ENCODE measurements at places on chromosomes 12 and 14.

DNA sequence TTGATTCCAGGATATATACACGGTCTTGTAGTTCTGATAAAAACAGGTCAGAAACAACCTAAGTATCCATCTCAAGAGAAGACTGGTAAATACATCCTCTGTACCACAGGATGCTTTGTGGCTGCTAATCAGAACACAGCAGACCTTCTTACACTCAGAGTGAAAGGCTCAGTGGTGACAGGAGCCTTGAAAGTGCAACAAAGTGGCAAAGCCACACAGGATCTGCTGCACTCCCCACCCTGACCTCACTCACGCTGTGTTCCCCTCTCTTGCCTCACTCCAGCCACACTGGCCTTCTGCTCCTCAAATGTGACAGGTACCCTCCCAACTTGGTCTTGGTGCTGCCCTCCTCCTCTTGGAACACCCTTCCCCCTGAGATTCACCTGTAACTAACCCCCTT, 98.1 kb upstream of the GRIP1 start:
- peak overlapping the region; percentile 37 for H3K4me3 ChIP-seq
- no peaks in the 10 kb centered on the region for H3K36me3 ChIP-seq
- no peak overlapping the region for H3K27ac ChIP-seq
- peak; percentile 79 for DNase-seq

- DNase-seq = no peak
- H3K36me3 ChIP-seq = no peaks in the 10 kb centered on the region
- H3K27ac ChIP-seq = no peak overlapping the region
- peaks cover 7% of the 10 kb centered on the region for H3K4me1 ChIP-seq
Measured at GRCh38 chr12:10663869-10664268, 10.0 kb downstream of the STYK1 start.

GRCh38 chr12:47989666-47990065, 14.6 kb downstream of the COL2A1 start:
- H3K27ac ChIP-seq = no peak overlapping the region
- peaks cover 30% of the 10 kb centered on the region for H3K27me3 ChIP-seq
- H3K36me3 ChIP-seq = no peaks in the 10 kb centered on the region
- DNase-seq = no peak

GRCh38 chr14:21201732-21202462, 46.0 kb upstream of the OR5AU1 start:
- no peaks in the 10 kb centered on the region for H3K36me3 ChIP-seq
- no peak overlapping the region for H3K4me3 ChIP-seq
- H3K4me1 ChIP-seq = peaks cover 6% of the 10 kb centered on the region

DNA sequence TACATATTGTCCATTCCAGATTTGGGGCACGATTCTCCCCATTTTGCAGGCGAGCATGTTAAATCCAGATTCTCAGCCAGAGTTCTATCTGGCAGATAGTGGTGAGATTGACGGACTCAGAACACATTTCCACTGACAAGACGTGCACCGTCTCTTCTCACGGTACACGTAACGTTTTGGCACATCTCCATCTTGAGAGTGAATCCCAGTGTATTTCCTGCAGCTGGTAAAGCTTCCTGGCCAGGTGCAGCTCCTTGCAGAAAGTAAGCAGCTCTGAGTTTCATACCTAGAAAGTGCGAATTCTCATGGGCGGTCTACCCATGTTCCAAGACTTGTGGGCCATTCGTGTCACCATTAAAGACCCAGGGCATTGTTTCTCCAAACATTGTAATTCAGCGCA, 102.6 kb downstream of the TSPAN9 start:
- no peak overlapping the region for H3K4me3 ChIP-seq

DNA sequence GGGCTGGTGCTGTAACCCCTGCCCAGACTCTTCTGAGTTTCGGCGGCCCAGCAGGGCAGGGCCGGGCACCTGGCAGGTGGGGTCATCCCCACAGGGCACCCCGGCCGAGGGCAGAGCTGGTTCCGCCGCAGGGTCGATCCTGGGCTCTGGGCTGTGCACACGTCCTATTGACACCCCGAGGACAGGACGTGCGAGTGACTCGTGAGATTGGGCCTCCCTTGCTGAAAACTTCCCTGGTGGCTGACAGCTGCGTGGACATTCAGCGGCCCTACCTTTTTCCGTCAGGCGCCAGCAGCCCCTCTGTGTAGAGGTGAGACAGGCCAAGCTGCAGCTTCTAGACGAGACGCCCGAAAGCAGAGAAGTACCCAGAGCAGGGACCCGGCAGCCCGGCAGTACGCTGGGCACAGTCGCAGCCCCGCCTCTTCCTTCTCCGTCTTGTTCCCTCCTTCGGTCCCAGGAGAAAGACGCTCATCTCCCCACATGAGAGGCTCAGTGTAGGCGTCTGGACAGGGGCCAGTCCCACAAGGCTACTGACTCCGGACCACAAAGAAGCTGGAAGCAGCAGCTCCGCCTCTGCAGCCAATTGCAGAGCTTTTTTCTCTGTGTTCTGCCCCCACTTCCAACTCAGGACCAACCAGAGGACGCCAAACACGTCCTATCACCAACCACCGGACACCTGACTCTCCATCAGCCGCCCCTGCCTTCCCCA, at the start of gene LRCOL1:
LRCOL1 (minus strand) TSS at position 532 of the 709 bp plus-strand sequence. CDS start 4,331 bp downstream, outside the sequence.
- H3K27ac ChIP-seq = no peak within 1 kb of the TSS
- peaks cover 19% of the 10 kb centered on the region for H3K4me1 ChIP-seq
- no peak for DNase-seq
- H3K27me3 ChIP-seq = peaks cover 59% of the 10 kb centered on the region

- DNase-seq = no peak
- H3K36me3 ChIP-seq = no peaks in the 10 kb centered on the region
- H3K27me3 ChIP-seq = no peaks in the 10 kb centered on the region
- H3K27ac ChIP-seq = no peak overlapping the region
- no peaks in the 10 kb centered on the region for H3K4me1 ChIP-seq
Measured at GRCh38 chr12:45268672-45269411, 52.9 kb downstream of the ANO6 start.

DNA sequence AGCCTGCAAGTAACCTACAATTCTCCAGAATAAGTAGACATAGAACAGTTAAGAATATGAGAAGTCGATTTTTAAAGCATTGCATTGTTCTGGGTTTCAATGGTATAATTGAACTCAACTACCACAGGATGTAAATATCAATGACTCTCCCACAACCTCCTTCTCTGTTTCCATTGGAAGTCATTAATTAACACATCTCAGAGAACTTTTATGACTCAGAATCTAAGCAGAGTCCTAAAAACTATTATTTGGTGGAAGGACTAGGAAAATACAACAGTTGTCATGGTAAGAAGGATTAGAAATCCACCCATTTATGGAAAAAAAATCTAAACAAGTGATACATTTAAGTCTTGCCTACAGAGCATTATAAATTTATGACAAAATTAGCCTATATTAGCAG, 21.1 kb upstream of the CPNE8 start:
- DNase-seq = no peak
- H3K27ac ChIP-seq = no peak overlapping the region
- no peaks in the 10 kb centered on the region for H3K4me1 ChIP-seq
